ENCODE measurements at places on chromosomes 3 and 15. TPM values are rescaled to one million over a fixed set of nuclear protein-coding genes. Genes with fewer than 3 reads are reported as not detected.

The TM6SF1 gene
- total RNA-seq, result 3.0 TPM

The ITPKA gene
- total RNA-seq, result 5.5 TPM

The COL7A1 gene
- 22.5 TPM for total RNA-seq

The ZNF80 gene
- not detected for total RNA-seq

The HESX1 gene
- total RNA-seq, result 1.2 TPM

The EIF4G1 gene
- 337 TPM for total RNA-seq

The SERPINI2 gene
- not detected for total RNA-seq

The CCK gene
- total RNA-seq, result 15.3 TPM

The NRROS gene
- total RNA-seq, result 0.58 TPM

The WDR72 gene
- not detected for total RNA-seq

The PARP15 gene
- total RNA-seq, result 0.87 TPM

The ARPP21 gene
- not detected for total RNA-seq

The SLC15A2 gene
- total RNA-seq, result 0.50 TPM

The FRMD5 gene
- total RNA-seq, result 7.0 TPM

The GATM gene
- total RNA-seq, result 0.44 TPM

The TMEM40 gene
- not detected for total RNA-seq

The C3orf22 gene
- total RNA-seq, result not detected

The SPINK8 gene
- not detected for total RNA-seq

The PATL2 gene
- 1.3 TPM for total RNA-seq

The SKOR1 gene
- 0.15 TPM for total RNA-seq

The TRPM1 gene
- not detected for total RNA-seq

The TMA7 gene
- 178 TPM for total RNA-seq

The LXN gene
- total RNA-seq, result 160 TPM

The GDPGP1 gene
- total RNA-seq, result 10.4 TPM

The C2CD4A gene
- not detected for total RNA-seq

The CRABP1 gene
- total RNA-seq, result not detected

The SMCO1 gene
- not detected for total RNA-seq

The TMEM207 gene
- total RNA-seq, result not detected

The TUSC7 gene
- not detected for total RNA-seq

The SEMA6D gene
- total RNA-seq, result 6.6 TPM

The PDCD6IP gene
- total RNA-seq, result 171 TPM

The LRRC31 gene
- not detected for total RNA-seq
